ENCODE measurements at places on chromosomes 4 and X. TPM values are rescaled to one million over a fixed set of nuclear protein-coding genes. Genes with fewer than 3 reads are reported as not detected.

DNA sequence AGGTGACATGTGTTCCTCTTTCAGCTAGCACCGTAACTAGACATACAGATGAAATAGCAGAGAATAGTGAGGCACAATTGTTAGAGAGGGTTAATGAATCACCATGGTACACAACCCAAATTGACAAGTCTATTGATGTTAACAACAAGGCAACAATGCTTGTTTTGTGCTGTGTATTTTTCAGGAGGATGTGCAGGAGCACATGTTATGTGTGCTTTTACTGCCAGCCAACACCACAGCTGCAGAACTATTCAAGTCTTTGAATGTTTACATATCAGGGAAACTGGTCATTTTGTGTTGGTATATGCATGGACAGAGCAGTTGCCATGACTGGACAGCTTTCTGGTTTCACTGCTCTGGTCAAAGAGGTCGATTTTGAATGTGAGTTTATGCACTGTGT lies 32.8 kb downstream of the STBD1 start:
- H3K27ac ChIP-seq, result no peak overlapping the region
- H3K27me3 ChIP-seq, result no peaks in the 10 kb centered on the region
- H3K4me3 ChIP-seq, result no peak overlapping the region

The NPY2R gene
- not detected for polyA plus RNA-seq

DNA sequence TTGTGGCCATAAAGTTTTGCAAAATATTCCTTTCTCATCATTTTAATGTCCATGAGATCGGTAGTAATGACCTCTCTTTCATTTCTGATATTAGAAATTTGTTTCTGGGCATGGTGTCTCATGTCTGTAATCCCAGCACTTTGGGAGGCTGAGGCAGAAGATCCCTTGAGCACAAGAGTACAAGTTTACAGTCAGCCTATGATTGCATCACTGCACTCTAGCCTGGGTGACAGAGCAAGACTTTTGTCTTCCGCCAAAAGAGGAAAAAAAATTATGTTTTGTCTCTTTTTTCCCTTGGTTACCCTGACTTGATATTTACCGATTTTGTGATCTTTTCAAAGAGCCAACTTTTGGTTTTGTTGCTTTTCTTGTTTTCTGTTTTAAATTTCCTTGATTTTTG lies 10.8 kb upstream of the NKAP start:
- no peak overlapping the region for H3K27ac ChIP-seq
- DNase-seq, result no peak
- H3K4me1 ChIP-seq, result no peaks in the 10 kb centered on the region

GRCh38 chr4:42339935-42340406 lies 57.3 kb upstream of the SHISA3 start:
- H3K4me1 ChIP-seq, result no peaks in the 10 kb centered on the region
- H3K27ac ChIP-seq, result peak overlapping the region; percentile 14
- no peak overlapping the region for H3K4me3 ChIP-seq
- DNase-seq, result no peak

The HMGN5 gene
- 21.0 TPM for polyA plus RNA-seq
